Natural killer cell treated with Interleukin-12 subunit alpha and Interleukin-12 subunit beta and Interleukin-15 and Interleukin-18, amount 100 ng/mL, for 72 hours (primary cell): ENCODE measurements at places on chromosomes 2 and 18. TPM values are rescaled to one million over a fixed set of nuclear protein-coding genes. Genes with fewer than 3 reads are reported as not detected.

The NDUFB3 gene
- 104 TPM for total RNA-seq

The ACTG2 gene
- not detected for total RNA-seq

The TMEM127 gene
- total RNA-seq: 49.4 TPM

The SP3 gene
- total RNA-seq: 89.5 TPM

The ALPI gene
- total RNA-seq: not detected

The GBX2 gene
- total RNA-seq: not detected

The IL1RL2 gene
- total RNA-seq: 0.19 TPM

The CPLX4 gene
- not detected for total RNA-seq

- no peak overlapping the region for H3K4me3 ChIP-seq
- no peak overlapping the region for H3K27ac ChIP-seq
- no peaks in the 10 kb centered on the region for H3K4me1 ChIP-seq
- no peak for DNase-seq
These were observed 606.6 kb upstream of the SYT4 start for GRCh38 chr18:43883886-43884285.

DNA sequence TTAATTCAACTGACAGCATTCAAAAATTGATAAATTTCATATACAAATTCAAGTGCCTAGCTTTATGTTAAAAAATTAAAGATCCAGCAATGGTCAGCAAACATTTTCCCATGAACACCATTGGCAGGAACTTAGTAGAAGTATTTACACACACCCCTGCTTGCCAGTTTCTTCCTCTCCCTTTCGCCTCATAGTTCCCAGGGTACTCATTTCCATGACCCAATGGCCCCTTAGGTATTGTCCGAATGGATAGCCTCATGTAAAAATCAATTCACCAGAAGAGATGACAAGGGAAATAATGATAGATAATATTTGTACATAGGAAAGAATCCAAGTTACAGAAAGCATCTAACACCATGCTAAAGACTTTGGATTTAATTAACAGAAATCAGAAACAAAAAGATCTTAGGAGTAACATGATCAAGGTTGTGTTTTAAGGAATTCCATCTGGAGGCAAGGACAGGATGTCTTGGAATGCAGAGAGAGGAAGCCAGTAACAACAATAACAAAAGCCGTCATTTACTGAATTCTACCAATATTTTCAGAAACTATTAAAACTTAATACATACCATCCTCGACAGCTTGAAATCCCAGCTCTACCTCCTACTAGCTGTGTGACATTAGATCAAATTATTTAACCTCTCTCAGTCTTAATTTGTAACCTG is 423.0 kb downstream of the IRS1 start:
- no peaks in the 10 kb centered on the region for H3K36me3 ChIP-seq
- H3K27me3 ChIP-seq: peaks cover 7% of the 10 kb centered on the region
- DNase-seq: no peak
- no peak overlapping the region for H3K4me3 ChIP-seq

- H3K4me3 ChIP-seq: peak overlapping the region; percentile 66
- no peak for DNase-seq
- H3K4me1 ChIP-seq: peaks cover 26% of the 10 kb centered on the region
- H3K27me3 ChIP-seq: no peaks in the 10 kb centered on the region
- H3K27ac ChIP-seq: peak overlapping the region; percentile 53
These were observed 34.3 kb downstream of the GALM start for GRCh38 chr2:38700113-38700785.

GRCh38 chr2:69461404-69461803 is 24.2 kb upstream of the NFU1 start:
- H3K27me3 ChIP-seq: no peaks in the 10 kb centered on the region
- no peaks in the 10 kb centered on the region for H3K4me1 ChIP-seq
- DNase-seq: no peak
- H3K36me3 ChIP-seq: peaks cover 6% of the 10 kb centered on the region

DNA sequence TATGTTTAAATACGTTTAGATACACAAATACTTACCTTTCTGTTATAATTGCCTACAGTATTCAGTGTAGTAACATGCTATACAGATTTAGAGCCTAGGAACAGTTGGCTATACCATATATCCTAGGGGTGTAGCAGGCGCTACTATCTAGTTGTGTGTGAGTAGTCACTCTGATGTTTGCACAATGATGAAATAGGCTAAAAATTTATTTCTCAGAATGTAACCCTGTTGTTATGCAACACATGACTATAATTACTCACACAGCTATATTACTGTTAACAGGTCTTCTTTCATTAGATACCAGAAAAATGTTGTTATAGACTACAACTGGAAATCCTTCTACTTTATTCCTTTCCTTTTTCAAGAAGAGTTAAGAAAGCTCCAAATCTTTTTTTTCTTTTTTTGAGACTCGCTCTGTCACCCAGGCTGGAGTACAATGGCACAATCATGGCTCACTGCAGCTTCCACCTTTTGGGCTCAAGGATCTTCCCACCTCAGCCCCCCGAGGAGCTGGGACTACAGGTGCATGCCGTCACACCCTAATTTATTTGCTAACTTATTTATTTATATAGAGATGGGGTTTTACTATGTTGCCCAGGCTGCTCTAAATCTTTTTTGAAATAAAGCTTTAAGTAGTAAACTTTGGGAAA is 48.5 kb downstream of the C2orf74 start:
- H3K4me1 ChIP-seq: no peaks in the 10 kb centered on the region
- DNase-seq: no peak
- H3K27ac ChIP-seq: peak overlapping the region; percentile 50
- peaks cover 25% of the 10 kb centered on the region for H3K36me3 ChIP-seq

GRCh38 chr2:233856184-233856583 is 1.8 kb upstream of the HJURP start:
- peaks cover 11% of the 10 kb centered on the region for H3K36me3 ChIP-seq
- no peak overlapping the region for H3K4me3 ChIP-seq
- DNase-seq: no peak
- no peaks in the 10 kb centered on the region for H3K27me3 ChIP-seq
- peaks cover 16% of the 10 kb centered on the region for H3K4me1 ChIP-seq
- peak overlapping the region; percentile 92 for H3K27ac ChIP-seq

DNA sequence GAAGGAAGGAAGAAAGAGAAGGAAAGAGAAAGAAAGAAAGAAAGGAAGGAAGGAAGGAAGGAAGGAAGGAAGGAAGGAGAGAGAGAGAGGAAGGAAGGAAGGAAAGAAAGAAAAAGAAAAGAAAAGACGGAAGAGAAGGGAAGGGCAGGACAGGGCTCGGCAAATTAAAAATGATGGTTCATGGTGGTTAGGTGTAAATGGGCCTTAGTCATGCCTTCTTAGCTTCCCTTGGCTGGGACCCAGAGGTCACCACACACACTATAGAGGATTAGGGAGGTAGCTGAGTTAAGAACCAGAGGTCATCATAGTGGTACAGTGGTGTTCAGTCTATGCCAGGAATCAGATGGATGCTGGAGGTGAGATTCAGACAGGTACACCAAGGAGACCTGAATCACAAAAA is 9.3 kb upstream of the ATL2 start:
- no peaks in the 10 kb centered on the region for H3K36me3 ChIP-seq
- H3K27ac ChIP-seq: no peak overlapping the region
- H3K4me3 ChIP-seq: no peak overlapping the region
- no peak for DNase-seq
- no peaks in the 10 kb centered on the region for H3K4me1 ChIP-seq

DNA sequence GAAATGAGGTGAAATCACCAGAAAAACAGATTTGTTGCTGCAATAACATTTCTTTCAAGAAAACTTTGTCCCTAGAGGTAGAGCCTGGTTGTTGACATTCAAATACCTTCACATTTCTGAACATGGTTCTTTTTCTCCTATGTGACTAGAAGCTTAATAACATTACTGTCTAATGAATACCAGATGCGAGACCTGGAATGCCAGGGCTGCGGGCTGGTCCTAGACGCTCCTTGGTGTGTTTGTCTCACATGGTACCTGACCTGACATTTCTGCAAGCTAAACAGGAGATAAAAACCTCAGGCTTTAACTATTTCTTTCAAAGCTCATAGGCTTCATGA is 38.5 kb downstream of the ACKR3 start:
- peaks cover 37% of the 10 kb centered on the region for H3K4me1 ChIP-seq
- H3K4me3 ChIP-seq: no peak overlapping the region
- H3K27ac ChIP-seq: no peak overlapping the region

GRCh38 chr2:133374781-133375180 is 193.5 kb downstream of the NCKAP5 start:
- DNase-seq: no peak
- H3K4me3 ChIP-seq: no peak overlapping the region
- no peaks in the 10 kb centered on the region for H3K36me3 ChIP-seq
- no peaks in the 10 kb centered on the region for H3K27me3 ChIP-seq
- no peak overlapping the region for H3K27ac ChIP-seq
- H3K4me1 ChIP-seq: no peaks in the 10 kb centered on the region

DNA sequence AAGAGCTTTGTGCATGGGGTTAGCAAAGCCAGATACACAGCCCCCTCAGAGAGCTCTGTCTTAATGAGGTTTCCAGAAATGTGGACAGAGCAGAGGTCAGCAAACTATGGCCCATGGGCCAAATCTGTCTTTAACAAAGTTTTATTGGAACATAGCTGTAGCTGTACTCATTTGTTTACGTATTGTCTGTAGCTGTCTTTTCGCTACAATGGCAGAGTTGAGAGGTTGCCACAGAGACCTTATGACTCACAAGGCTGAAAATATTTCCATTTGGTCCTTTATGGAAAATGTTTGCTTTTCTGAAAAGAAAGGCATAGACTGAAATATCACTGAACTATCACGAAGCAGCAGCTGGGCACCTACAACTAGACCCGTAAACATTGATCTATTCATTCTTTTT is 841.8 kb downstream of the SLC4A3 start:
- H3K4me1 ChIP-seq: no peaks in the 10 kb centered on the region
- no peak overlapping the region for H3K4me3 ChIP-seq
- H3K27me3 ChIP-seq: no peaks in the 10 kb centered on the region
- no peaks in the 10 kb centered on the region for H3K36me3 ChIP-seq
- DNase-seq: no peak

DNA sequence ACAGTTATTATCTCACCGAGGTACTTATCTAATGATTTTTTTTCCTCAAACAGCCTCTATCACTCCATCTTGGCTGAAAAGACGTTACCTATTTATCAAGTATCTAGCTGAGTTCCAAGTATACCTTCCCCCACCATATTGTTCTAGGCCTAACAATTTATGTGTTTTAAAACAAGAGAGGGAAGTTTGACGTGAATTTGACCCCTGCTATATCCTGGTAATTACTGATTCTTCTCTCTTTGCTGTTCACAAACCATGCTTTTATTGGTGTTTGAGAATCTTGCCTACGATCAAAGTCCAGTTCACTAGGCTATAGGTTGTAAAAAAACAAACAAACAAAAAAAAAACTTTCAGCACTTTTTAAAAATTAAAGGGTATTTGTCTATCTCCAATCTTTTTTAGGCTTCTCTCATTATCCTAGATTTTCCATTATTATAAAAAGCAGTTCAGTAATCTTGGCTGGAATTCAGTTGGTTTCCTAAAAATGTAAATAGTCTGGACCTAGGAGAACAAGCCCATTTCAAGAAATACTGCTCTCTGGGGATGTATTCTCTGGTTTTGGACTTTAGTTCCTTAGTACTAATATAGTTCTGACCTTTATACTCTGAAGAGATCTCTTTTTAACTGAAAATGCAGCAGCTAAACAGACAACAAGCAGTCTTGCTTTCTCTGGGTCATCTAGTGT is 505.4 kb downstream of the CPS1 start:
- H3K4me1 ChIP-seq: no peaks in the 10 kb centered on the region
- no peaks in the 10 kb centered on the region for H3K27me3 ChIP-seq
- DNase-seq: no peak
- H3K36me3 ChIP-seq: no peaks in the 10 kb centered on the region
- no peak overlapping the region for H3K27ac ChIP-seq

DNA sequence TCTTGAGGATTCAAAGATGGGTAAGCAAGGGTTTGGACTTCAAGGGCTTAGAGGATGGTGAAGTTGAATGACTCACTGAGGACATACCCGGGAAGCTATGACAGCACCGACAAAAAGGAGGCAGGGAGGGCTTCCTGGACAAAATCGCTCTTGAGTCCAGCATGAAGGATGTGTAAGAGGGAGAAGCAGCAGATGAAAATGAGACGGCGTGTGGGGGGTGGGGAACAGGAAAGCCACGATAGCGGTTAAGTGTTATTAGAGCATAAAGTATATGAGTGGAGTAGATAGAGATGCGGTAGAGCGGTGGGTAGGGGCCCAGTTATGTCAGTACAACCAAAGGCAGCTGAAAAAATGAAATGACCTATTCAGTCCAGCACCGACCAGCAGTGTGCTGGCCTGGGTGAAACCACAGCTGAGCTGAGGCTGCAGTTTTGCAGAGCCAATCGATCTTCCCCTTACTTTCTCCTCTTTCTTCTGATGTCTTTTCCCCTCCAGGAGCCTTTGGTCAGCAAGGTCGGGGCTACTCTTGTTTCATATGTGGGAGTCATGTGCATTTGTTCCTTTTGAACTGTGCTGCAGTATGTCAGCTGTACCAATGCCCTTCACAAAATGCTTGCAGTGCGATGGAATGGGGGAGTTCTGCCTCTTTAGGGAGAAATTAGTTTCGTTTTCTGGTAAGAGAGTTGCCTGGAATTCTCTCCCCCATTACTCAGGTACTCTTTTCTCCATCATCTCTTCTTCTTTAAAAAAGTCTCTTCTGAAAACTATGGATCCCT is 2.0 kb upstream of the THUMPD2 start:
- H3K27me3 ChIP-seq: no peaks in the 10 kb centered on the region
- H3K4me1 ChIP-seq: peaks cover 38% of the 10 kb centered on the region
- peak overlapping the region; percentile 75 for H3K27ac ChIP-seq
- peaks cover 5% of the 10 kb centered on the region for H3K36me3 ChIP-seq
- H3K4me3 ChIP-seq: peak overlapping the region; percentile 72
- DNase-seq: no peak

- H3K36me3 ChIP-seq: peaks cover 39% of the 10 kb centered on the region
- H3K4me1 ChIP-seq: peaks cover 7% of the 10 kb centered on the region
- H3K27me3 ChIP-seq: no peaks in the 10 kb centered on the region
- DNase-seq: no peak
- no peak overlapping the region for H3K4me3 ChIP-seq
- H3K27ac ChIP-seq: no peak overlapping the region
These were observed 45.8 kb downstream of the DNAJC10 start for GRCh38 chr2:182761903-182762302.

DNA sequence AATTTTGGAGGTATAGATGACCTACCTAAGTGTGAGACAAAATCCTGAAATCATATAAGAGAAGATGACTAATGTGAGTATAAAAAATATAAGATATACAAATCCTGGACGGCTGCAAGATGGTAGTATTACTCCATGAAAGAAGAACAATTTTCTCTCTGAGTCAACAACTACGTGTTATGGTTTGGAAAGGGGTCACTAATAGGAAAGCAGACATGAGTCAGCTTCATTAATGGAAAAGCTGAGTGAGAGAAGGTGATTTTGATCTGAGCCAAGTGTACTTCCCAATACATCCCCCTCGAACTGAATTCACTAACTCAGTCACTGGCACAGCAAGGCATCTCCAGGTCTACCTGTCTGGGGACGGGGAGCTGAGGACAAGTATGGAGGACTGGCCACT is 20.1 kb upstream of the SELENOI start:
- H3K4me3 ChIP-seq: no peak overlapping the region
- DNase-seq: no peak
- no peak overlapping the region for H3K27ac ChIP-seq
- H3K27me3 ChIP-seq: no peaks in the 10 kb centered on the region
- no peaks in the 10 kb centered on the region for H3K36me3 ChIP-seq

DNA sequence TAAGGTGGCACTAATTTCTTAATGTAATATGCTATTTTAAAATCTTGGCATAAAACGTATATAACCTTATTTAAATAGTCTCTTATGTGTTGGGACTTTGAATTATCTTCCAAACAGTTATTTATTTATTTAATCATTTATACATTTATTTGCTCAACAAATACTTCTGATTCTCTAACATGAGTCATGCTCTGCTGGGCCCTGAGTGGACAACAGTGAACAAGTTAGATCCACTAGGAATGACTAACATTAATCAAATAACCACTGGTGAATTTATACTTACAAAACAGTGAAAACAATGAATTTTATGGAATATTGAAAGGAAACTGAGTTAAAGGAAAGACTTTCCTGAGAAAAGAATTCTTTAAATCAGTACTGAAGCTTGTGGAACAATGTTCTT is 1257.2 kb upstream of the CHAC2 start:
- no peak overlapping the region for H3K27ac ChIP-seq
- no peaks in the 10 kb centered on the region for H3K4me1 ChIP-seq
- H3K27me3 ChIP-seq: no peaks in the 10 kb centered on the region
